ENCODE measurements at places on chromosomes 6 and 20.
A peak's percentile ranks its signal among the peaks of the same experiment; 100 is the strongest.

DNA sequence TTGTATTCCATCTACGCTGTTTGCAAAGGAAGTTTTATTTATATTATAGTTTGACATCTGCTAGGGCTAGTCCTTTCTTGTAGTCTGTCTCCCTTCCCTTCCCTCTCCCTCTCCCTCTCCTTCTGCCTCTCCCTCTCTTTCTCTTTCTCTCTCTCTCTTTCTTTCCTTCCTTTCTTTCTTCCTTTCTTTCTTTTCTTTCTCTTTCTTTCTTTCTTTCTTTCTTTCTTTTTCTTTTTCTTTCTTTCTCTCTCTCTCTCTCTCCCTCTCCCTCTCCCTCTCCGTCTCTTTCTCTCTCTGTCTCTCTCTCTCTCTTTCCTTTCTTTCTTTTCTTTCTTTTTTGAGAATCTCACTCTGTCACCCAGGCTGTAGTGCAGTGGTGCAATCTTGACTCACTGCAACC lies 137.8 kb downstream of the CDKAL1 start:
- DNase-seq = no peak

DNA sequence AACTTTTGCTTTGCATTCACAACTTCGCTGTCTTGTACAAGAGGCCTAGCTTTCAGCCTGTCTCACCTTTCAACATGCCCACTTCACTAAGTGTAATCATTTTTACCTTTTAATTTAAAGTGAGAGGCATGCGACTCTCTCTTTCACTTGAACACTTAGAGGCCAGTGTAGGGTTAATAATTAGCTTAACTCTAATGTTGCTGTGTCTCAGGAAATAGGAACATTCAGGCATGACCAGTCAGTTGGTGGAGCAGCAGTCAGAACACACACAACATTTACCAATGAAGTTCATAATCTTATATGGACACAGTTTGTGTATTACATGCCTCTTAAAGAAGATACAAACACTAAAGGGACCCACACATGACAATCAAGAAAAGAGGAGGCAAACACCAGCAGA lies 47.6 kb downstream of the HTR1B start:
- no peak for DNase-seq

- DNase-seq = peak; percentile 8
These were observed 56.7 kb upstream of the SGK1 start for GRCh38 chr6:134374491-134375219.

DNA sequence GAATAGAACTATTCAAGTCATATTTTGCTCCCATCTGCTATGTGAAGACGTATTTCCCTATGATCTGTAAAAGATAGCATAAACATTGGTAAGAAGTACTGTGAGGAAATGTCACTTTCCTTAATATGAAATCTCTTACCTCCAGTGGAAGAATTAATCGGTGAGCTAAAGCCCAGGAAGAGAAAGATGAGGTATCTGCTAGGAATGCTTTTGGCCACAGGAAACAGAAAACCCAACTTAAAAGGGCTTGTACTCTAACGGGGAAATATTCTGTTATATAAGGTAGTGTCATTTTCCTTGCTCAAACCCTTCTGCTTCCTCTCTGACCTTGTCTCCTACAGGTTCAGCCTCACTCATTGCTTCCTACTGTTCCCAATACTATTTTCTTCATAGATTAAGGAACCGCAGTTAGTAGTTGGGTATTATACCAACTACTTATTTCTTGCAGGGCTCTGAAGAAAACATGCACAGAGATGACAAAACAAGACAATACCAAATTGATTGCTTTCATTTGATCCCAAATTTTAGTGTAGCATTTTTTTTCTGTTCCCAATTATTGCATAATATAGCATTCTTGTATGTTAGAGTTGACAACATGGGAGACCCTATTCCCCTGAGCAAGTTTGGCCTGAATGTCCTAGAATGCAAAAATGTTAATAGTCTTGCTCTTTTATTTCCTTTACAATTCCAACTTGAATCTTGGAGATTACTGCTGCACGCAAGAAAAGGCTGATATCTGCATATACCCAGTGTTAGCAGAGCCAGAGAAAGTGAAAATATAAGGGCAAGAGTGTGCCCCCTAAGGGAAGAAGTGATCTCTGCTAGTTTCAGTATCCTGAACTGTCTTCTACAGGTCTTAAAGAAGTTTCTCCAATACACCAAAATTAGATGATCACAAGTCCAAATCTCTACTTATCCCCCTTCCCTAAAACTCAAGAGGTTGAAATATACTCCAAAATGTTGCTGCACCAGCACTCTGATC lies 65.3 kb downstream of the AFG1L start:
- DNase-seq = no peak

DNA sequence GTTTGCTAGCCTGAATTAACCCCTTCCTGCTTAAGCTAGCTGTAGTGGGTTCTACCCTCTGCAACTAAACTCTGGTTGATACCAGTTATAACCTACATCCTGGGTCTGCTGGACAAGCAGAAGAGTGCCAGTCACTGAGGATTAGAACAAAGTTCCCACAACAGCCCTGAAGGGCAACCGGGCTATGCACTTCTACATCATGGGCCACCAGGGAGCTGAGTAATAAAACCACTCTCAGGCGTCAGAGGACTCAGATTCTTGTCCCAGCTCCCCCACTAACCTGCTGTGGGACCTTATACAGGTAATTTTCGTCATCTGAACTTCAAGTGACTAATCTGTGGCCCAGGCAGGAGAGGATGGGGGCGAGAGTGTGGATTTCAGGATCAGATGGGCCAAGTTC lies 56.8 kb downstream of the EYA2 start:
- peak; percentile 33 for DNase-seq

Measured in AG10803 (cell line).